ENCODE measurements at places on chromosomes 1 and 21.

GRCh38 chr21:41603476-41603875 lies 95.5 kb upstream of the TMPRSS2 start:
- no peak for DNase-seq

DNA sequence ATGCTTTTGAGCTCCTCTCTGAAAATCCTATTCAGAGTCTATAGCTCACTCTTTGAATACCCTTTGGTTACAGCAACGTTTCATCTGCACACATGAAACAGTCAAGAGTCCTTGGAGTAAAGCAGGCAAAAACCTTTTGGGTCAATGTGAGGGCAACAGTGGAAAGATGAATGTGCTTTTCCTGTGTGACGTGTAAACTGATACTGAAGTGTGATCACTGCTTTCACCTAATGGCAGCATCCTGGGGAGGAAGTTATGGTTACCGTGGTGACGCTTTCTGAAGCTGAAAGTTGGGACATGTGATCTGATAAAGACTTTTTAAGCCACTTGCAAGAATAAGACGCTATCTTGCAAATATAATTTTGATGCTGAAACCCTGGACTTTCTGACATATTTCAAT lies 160.0 kb downstream of the SEC16B start:
- no peak for DNase-seq

DNA sequence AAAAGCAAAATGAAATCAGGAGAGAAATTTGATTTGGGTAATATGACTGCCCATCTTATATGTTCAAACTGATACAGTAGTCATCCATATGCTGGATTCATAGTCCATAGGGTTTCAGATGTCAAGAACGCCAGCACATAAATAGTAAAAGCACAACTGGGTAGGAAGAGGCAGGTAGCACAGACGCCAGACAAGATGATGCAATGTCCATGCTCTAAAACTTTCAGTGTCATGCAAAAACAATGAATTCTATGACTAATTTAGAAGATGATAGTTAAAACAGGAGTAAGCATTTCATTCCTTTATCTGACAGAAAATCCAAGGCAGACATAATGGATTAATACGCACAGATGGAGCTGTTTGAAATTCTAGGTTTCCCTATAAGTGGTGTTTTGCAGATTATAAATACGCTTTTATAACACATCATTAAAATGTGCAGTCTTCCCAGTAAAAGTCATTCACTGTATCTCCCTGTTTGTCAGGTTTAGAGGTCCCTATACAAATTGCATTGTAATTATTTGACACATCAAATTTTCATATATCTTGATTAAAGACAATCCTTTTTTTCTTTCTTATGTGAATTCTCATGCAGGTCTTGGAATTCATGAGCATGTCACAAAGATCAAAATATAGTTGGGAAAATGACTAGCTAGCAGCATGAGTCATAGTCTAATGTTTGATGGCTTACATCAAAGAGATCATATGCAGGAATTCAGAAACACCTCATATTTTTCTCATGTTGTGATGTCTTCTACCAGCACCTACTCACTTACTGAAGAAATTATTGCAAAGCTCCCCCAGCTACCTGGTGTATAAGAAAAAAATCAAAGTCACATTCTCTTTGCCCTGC lies 139.9 kb downstream of the DSCAM start:
- DNase-seq: no peak

- DNase-seq: no peak
Measured at GRCh38 chr1:196960854-196961253, 16.5 kb upstream of the CFHR5 start.

DNA sequence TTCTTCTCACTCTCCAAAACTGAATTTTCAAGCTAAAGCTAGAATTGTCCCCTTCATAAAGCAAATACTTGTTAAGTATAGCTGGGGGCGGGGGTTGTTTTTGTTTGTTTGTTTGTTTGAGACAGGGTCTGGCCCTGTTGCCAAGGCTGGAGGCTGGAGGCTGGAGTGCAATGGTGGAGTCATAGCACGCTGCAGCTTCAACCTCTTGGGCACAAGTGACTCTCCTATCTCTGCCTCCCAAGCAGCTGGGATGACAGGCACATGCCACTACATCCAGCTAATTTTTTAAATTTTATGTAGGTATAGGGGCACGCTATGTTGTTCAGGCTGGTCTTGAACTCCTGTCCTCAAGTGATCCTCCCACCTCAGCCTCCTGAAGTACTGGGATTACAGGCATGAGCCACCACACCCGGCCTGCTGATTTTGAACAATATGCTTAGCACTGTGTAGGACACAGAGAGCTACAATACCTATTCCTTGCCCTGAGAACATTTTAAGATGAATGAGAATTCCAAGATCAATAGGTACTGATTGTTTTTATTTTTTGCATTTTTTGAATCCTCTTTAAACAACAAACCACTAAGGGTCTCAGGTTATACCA lies 42.2 kb downstream of the PCNX2 start:
- no peak for DNase-seq

DNA sequence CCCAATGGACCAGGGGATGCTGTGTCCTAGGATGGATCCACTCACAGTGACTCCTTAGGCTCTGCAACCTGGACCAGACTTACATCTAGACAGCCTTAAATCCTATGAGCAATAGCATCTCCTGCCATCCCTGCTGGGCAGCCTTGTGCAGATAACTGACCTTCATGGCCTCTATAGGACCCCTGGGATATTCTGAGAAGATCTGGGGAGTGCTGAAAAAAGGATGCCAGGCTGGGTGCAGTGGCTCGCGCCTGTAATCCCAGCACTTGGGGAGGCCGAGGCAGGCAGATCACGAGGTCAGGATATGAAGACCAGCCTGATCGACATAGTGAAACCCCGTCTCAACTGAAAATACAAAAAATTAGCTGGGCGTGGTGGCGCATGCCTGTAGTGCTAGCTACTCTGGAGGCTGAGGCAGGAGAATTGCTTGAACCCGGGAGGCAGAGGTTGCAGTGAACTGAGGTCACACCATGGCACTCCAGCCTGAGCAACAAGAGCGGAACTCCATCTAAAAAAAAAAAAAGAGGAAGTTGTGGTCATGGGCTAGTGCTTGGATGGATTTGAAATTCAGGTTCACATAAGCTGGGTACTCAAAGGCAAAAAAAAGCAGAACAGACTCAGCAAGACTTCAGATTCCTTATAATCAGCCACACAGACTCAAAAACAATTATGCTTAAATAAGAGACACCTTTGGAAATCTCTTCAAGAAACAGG lies 10.9 kb upstream of the SH2D1B start:
- no peak for DNase-seq

GRCh38 chr1:41853907-41854306 lies 64.8 kb downstream of the HIVEP3 start:
- DNase-seq: no peak

All from right cardiac atrium (tissue), 5 donors.